ENCODE measurements at places on chromosomes 1 and 21. TPM values are rescaled to one million over a fixed set of nuclear protein-coding genes. Genes with fewer than 3 reads are reported as not detected.

Gene SLC6A17
- 0.12 TPM for total RNA-seq

Gene TCHH
- 0.12 TPM for total RNA-seq

Gene ADCY10
- total RNA-seq, result 0.06 TPM

Gene HPCA
- not detected for total RNA-seq

Gene AHCTF1
- total RNA-seq, result 18.8 TPM

Gene NCMAP
- total RNA-seq, result not detected

Gene NPHS2
- not detected for total RNA-seq

Gene FMO4
- 2.1 TPM for total RNA-seq

Gene F3
- total RNA-seq, result 35.4 TPM

Gene LEMD1
- not detected for total RNA-seq

Gene FOXO6
- total RNA-seq, result not detected

Gene OLFML2B
- total RNA-seq, result 0.53 TPM

Gene LCE3D
- not detected for total RNA-seq

Gene AK5
- total RNA-seq, result 3.6 TPM

Gene ZSCAN20
- total RNA-seq, result 7.6 TPM

Gene DISC1
- total RNA-seq, result 22.1 TPM

Gene KRTAP12-2
- total RNA-seq, result not detected

Gene RAVER2
- 9.8 TPM for total RNA-seq

Gene APCS
- not detected for total RNA-seq

Gene URB2
- total RNA-seq, result 7.8 TPM

Gene ECM1
- 5.1 TPM for total RNA-seq

Gene NFIA
- total RNA-seq, result 18.4 TPM

Gene OR2T35
- total RNA-seq, result not detected
